ENCODE measurements at places on chromosomes 5 and 9.

DNA sequence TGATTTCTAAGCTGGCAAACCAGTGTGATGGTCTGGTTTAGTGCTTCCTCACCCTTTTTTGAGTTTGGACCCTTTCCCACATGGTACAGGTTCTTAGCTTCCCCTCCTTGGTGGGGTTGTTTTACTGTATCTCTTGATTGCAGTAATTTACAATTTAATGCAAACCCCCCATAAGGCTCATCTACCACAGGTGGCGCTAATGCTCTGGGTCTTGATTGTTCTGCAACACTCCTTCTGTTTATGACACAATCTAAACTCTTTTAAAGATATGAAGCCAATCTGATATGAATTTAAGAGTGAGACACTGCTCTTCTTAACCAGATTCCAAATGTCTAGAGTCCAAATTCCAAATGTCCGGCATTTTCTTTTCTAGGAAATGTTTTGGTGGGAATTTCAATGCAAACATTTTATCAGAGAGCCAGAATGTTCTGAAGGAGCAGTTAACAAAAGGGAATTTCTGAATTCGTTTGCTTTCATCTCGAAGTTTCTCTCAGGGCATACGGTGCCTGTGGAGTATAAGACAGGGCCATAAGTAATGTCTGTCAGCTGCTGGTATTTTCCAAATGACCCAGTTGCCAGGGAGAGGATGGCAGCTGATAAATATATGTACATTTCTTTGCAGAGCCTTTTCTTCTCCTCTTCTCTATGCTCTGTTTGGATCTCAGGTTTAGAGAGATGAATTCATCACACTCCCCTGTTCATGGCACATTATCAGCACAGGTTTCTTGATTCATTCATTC, 246.8 kb downstream of the ARHGAP26 start:
- DNase-seq: peak; percentile 30

GRCh38 chr5:100647461-100648230, 112.5 kb downstream of the FAM174A start:
- no peak for DNase-seq

DNA sequence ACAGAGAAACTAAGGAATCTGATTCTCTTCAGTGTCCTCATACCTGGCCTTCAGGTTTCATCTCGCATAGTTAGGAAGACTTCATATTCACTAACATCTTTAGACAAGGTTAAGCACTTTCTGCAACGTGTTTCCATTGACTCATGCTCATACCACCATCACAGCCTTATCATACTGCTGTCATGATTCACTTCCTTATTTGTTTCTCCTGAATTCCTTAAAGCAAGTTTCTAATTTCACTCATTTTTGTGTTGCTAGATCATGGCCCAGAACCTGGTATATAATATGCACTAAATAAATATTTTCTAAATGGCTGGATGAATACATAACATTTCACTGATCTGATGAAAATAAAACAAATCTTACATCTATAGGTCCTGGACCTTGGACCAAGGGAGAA, 472.9 kb downstream of the PRELID2 start:
- DNase-seq: no peak

- no peak for DNase-seq
These were observed 1.8 kb downstream of the SURF6 start for GRCh38 chr9:133334161-133334560.

DNA sequence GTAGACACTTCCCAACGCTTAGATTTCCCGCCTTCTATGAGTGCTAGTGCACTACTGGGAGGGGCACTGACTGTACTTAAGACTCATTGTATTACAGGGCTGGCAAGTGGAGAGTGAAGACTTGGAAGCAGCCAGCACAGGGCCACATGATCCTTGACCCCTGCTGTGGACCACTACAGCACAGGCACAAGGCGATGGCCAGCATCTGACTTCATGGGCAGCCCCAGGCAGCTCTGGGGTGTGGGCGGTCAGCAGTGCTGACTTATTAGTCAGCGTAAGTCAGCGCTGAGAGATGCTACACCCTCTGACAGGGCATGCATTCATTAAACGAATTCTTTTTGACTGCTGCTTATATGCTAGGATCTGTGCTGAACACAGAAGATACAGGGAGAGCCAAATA, 9.3 kb downstream of the SLC46A2 start:
- DNase-seq: no peak

DNA sequence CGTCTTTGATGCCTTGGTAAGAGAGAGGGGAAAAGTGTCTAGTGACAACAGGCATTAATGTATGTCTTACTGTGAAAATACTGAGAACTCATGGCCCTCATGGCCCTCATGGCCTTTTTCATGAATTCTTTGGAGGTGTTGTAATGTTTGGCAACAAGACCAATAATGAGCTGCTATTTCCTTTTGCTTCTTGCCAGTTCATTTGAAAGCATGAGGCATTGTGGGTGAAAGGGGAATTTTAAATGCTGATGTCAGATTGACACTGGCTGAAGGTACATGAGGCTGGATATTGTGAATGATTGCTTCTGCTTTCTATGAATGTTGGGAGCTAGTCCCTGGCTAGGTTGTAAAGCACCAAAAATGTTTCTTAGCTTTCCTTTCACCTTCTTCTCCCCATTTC, 79.2 kb downstream of the DOCK2 start:
- DNase-seq: no peak

GRCh38 chr5:75711151-75711550, 6.1 kb downstream of the POC5 start:
- no peak for DNase-seq

DNA sequence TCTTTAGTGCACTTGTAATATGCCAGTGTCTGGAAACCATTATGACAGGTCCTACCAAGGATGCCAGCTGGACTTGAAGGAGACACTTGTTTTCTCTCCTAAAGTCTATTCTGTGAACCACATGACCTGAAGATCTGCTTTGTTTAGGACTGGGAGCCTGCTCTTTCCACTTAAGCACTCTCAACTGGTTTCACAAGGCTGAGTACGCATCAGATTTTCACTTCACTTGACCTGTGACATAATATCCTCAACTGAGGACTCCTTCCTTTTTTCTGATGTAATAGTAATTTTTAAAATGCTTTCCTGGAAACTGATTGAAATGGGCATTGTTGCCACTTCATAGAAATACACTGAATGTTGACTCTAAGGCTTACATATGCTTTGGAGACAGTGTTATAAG, 52.2 kb downstream of the PDE8B start:
- no peak for DNase-seq

GRCh38 chr9:7117676-7118561, 360.1 kb downstream of the KDM4C start:
- DNase-seq: no peak

- no peak for DNase-seq
These were observed 18.5 kb downstream of the MRPL36 start for GRCh38 chr5:1781107-1781506.
